Anterior cingulate cortex (tissue), 58 donors: ENCODE measurements at places on chromosomes 13 and 19.

DNA sequence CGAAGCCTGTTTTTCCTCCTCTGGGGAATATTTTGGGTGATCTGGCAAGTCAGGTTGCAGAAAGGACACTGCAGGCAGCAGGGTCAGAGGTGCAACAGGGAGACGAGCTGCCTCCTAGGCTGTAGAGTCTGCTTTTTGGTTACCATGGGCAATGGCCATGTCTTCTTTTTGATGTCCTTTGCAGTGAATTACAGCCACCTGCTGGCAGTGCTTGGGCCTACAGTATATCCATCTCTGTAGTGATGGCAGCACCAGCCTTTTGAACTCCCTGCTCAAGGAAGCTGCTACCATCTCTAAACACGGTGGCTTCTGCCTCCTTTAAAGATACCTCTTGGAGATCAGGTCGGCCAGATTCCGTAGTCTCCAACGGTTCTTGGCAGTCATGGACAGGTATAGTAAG lies 73.9 kb downstream of the WTIP start:
- no peak for DNase-seq

DNA sequence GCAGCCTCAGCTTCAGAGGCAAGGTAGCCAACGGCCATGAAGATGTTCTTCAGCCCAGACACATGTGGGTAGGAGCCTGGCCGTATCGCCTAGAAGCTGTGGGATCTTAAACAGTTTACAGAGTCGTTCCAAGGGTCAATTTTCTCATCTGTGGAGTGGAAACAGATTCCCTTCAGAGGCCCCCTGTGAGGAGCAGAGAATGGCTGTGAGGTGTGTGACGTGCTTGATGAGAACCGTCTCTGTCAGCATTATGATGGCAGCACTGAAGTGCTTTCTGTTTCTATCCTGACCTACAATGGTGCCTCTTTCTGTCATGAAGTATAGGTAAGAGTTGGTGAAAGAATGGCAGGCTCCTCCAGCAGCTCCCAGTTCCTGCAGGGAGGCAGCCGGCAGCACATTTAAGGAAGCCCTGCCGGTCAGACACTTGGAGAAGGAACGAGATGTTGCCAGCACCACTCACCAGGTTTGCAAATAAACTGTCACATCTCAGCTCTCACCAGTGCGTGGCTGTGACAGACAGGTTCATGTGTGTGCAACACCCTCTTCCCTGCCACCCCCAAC lies 277.3 kb downstream of the FOXO1 start:
- DNase-seq: no peak

GRCh38 chr13:27578121-27579030 lies 42.0 kb downstream of the LNX2 start:
- DNase-seq: no peak

GRCh38 chr19:32171719-32172151 lies 173.7 kb upstream of the ZNF507 start:
- no peak for DNase-seq

DNA sequence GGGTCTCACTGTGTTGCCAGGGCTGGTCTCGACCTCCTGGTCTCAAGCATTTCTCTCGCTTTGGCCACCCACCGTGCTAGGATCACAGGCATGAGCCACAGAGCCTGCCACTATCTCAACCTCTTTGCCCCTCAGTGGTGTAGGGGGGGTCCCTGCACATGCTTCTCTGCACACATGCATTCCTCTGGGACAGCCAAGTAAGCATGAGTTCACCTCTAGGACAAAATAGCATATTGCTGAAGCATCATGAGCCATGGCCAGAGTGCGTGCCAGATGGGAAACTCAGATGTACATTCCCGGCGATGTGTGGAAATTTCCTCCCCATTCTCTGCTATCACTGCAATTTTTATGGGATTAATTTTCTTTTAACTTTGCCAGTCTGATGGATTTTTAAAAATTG lies 23.1 kb downstream of the CHAF1A start:
- no peak for DNase-seq

DNA sequence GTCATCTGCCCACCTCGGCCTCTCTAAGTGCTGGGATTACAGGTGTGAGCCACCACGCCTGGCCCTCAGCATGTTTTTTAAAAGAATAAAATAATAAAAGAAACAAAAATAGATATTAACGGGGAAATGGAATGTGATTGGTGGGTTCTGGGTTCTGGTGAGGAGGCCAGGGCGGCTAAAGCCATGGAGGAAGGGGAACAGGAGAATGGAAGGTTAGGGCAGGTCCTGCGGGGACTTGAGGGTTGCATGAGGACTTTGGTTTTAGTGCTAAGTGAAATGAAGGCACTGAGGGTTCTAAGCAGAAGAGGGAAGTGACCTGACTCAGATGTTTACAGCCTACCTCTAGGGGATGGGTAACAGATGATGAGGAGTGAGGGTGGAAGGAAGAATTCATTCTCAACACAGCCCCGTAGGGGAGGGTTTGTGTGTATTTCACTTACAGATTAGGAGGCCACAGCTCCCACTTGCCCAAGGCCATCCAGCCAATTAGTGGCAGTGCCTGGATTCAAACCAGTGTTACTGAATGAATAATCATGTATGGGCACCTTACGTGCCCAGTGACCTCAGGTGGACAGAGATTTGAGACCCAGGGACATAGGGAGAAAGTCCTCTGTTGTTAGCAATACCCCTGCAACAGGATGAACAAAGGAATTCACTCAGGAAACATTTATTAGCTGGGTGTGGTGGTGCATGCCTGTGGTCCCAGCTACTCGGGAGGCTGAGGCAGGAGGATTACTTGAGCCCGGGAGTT lies 6.7 kb upstream of the MRPL4 start:
- no peak for DNase-seq

GRCh38 chr13:76440568-76440967 lies 445.6 kb downstream of the KCTD12 start:
- no peak for DNase-seq

DNA sequence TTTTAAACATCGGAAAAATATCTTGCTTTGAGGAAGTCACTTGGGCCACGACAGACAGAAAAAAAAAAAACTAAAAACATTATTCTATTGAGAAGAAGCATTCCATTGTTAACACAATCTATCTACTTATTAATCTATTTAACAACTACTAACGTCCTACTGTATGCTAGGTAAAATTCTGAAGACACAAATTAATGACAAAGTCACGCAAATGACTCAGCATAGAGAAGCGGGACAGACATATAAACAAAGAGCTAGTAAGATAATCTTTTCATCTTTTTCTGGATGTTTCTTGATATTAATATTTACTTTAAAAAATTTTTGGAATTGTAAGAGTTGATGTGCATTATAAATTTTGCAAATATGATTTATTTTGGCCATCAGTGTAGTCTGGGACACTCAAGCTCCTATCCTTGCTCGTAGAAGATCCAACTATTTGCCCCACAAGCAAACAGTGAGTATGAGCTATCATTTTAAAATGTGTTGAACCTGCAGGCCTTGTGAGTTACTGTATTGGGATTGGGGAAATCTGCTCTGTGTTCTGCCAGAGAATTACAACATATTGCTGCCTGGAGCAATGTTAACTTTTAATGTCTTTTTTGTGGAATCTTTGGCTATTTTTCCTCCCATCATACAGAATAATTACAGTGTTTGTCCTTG lies 109.1 kb downstream of the PCDH9 start:
- DNase-seq: no peak

GRCh38 chr19:47471733-47472457 lies at the start of gene SLC8A2:
SLC8A2 (minus strand) TSS chr19:47471893; CDS start chr19:47466403, 5,490 bp downstream.
- DNase-seq: peak; percentile 39

DNA sequence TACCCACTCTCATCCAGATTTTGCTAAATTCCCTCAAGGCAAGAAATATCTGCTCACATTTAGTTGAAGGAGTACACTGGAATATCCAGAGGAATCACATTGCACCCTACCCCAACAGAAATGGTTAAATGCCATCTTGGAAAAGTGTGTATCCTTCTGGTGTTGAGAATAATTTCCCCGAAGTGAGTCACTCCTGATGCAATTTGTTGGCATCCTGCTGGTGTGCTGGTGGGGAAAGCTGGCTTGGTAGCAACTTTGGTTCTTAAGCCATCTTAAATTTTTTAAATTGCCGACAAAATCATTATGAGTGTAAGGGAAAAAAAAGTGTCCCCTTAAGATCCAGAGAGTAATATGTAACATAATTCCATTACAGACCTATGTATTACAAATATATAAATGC lies 337.3 kb upstream of the DACH1 start:
- DNase-seq: no peak
